ENCODE measurements at places on chromosomes 1 and 21. TPM values are rescaled to one million over a fixed set of nuclear protein-coding genes. Genes with fewer than 3 reads are reported as not detected.

The SETD4 gene
- total RNA-seq = 6.0 TPM

The MTF1 gene
- total RNA-seq = 2.0 TPM

The SPATA46 gene
- total RNA-seq = not detected

The NR5A2 gene
- not detected for total RNA-seq

The RHD gene
- not detected for total RNA-seq

The AQP10 gene
- 0.12 TPM for total RNA-seq

The FMN2 gene
- 29.3 TPM for total RNA-seq

The GNAT2 gene
- total RNA-seq = not detected

The RUNX3 gene
- total RNA-seq = 0.12 TPM

The RIPPLY3 gene
- total RNA-seq = not detected

The LCE1F gene
- not detected for total RNA-seq

The APCS gene
- total RNA-seq = not detected

The RGS5 gene
- total RNA-seq = 1.9 TPM

The AMY2B gene
- total RNA-seq = 2.0 TPM

The KRTAP7-1 gene
- not detected for total RNA-seq

The ZNF695 gene
- 2.0 TPM for total RNA-seq

The ELAPOR1 gene
- total RNA-seq = 0.23 TPM

The PTGFR gene
- total RNA-seq = 58.9 TPM

The NTMT2 gene
- total RNA-seq = not detected

The HSPB7 gene
- total RNA-seq = 2.5 TPM

The RYR2 gene
- total RNA-seq = not detected

The RNF115 gene
- 7.7 TPM for total RNA-seq

The OR2M3 gene
- total RNA-seq = not detected

The RHBG gene
- total RNA-seq = not detected

The CLDN14 gene
- total RNA-seq = 5.5 TPM

The MAP1LC3C gene
- 0.70 TPM for total RNA-seq

The MNDA gene
- not detected for total RNA-seq

The CA6 gene
- total RNA-seq = not detected

The COL16A1 gene
- 119 TPM for total RNA-seq

The NUP210L gene
- total RNA-seq = 0.12 TPM

The TLCD4 gene
- total RNA-seq = under 0.01 TPM

The DYNLT5 gene
- total RNA-seq = 0.15 TPM

The SIM2 gene
- 3.6 TPM for total RNA-seq

The PIGR gene
- total RNA-seq = not detected

Measured in smooth muscle cell of the coronary artery (primary cell).